BJ (cell line): ENCODE measurements at places on chromosomes 1 and 21.

DNA sequence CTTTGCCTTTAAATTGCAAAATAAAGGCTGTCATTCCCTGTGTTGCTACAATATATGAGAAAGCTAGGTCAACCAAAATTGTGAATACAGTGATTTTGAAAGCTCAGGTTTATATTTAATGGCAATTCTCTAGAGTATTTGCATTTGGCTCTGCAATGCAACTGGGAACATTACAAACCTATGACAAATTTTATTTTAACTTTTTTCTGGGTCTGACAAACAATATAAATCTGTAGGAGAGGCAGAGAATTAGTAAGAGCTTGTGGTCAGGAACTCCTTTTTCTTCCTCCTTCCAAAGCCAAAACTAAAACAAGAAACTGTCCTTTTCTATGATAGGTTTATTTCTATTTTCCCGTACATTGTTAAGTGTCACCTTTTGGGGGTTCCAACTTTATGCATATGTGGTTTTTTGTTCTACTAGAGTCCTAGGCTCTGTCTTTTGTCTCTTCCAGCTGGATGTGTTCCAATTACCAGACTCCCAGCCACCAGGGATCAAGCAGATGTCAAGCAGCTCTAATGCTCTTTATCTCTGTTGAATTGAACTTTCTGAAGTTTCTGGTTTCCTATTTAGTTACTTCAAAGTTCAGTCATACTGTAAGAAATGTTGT, 106.9 kb downstream of the ASH1L start:
- DNase-seq = no peak

DNA sequence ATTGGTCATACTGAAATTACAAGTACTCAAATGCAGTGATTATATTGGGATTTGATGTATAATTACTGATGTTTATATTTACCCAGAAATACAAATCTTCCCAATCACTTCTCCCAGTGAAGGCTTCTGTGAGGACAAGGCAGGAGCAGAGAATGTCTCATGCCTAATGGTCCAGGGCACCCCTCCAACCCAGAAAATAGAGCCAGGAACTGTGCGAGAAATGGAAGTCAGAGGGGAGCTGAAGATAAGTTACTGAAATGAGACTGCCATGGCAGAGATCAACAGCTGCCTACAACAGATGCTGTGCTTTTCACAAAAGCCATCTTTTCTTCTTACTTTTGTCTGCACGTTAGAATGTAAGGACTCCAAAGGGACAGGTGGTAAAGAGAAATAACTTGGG, 171.2 kb downstream of the TTLL7 start:
- no peak for DNase-seq

DNA sequence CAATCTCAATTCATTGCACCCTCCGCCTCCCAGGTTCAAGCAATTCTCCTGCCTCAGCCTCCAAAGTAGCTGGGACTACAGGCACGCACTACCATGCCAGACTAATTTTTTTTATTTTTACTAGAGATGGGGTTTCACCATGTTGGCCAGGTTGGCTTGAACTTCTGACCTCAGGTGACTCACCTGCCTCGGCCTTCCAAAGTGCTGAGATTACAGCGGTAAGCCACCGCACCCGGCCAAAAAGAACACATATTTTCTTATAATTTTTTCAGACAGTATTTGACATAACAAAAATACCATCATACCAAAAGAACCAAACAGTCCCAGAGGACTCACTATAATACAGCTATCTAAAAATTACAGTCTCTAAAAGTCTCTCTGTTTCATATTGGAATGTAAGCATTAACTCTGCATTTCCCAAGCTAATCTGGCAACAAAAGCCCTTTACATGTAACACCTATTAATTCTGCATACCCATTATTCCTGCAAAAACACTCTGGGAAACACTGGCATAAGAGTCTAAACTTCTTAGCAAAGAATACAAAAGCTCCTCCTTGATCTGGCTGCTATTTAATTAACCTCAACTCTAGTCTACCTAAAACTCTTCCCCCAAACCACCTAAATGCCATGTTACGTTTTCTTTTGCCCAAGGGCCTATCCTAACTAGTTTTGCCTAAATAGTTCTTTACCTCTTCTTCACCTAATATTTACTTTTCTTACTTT, 26.9 kb downstream of the WDR26 start:
- DNase-seq = no peak

- no peak for DNase-seq
Measured at GRCh38 chr1:206686478-206687249, 2.0 kb downstream of the MAPKAPK2 start.

- DNase-seq = no peak
Measured at GRCh38 chr21:36664662-36664990, 34.3 kb upstream of the SIM2 start.

DNA sequence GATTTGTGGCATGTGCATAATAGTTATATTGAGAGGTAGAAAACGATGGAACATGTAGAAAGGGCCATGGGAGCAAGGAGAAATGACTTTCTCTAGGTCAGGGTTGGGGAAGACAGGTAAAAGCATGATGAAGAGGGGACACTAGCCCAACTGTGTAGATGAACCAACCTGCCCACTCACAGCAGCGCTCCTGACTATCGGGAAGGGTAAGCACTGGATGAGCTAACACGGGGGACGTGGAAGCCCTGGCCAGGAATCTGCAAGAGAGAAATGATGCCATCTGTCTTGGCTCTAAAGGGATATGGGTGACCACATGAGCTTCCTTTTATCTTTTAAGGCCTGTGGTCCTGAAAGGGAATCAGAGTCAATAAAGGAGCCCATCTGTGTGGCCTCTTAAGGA, 36.2 kb upstream of the TMEM125 start:
- DNase-seq = no peak

DNA sequence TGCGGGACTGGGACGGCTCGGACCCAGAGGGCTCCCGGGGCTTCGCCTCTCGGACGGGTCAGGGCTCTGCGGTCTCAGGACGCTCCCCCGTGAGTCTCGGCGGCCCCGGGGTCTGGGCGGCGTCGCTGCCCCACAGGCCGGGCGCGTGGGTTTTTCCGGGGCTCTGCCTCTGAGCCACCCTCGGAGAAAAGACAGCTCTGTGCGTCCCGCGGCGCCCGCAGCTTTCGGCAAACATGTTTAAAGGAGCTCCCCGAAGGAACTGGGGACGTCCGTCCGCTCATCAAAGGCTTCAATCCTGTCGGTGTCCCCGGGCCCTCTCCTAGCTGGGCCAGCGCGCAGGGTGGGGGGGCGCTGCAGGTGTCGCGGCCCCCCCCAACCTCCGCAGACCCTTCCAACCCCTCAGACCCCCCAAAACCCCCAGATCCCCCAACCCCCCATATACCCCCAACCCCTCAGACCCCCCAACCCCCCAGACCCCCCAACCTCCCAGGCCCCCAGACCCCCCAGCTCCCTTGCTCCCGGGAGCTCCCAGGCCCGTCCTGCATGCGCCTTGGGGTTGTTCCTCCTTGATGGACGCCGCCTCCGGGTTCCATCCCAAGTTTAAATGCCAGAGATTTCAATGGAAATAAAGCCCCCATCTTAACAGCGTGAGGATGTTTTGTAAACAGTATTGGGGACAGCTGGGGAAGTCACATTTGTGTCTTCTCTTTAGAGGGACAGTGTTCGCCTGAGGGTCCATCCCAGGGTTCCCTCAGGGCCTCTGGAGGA, 996 bp upstream of the C1orf159 start:
- DNase-seq = no peak

DNA sequence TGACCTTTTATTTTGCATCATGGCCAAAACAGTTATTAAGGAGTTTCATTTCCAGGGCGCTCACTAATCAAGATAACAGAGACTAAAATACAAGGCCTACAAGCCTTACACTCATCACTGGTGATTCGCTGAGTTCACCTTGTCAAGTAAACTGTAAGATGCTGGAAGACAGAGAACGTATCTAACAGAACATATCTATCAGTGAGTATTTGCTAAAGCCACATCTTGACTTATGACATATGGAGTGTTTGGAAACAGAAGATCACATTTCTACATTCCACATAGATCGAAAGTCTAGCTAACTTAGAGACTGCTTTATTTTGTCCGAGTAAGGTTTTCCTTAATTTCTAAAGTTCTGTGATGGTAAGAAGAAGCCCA, 506.5 kb downstream of the SMYD3 start:
- DNase-seq = no peak

DNA sequence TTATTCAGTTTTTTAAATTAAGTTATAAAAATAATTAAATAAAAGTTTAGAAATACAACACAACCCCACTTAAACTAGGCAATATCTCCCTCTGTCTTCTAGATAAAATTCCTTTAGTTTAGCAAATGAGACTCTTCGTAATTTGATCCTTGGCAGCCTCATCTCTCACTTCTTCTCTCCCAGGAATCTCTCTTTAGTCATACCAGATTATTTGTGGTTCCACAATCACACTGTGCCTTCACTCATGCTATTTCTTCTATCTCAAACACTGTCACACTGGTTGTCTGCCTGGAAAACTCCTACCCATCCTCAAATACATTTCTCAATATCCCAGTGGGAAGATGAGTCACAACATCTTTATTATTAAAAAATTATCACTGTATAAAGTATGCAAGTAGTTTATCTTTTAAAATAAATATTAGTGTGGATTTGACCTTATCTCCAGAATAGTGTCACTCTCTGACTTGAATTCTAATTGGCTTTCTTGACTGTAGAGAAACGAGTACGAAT, 195.5 kb downstream of the KCNH1 start:
- no peak for DNase-seq

GRCh38 chr21:40490408-40490807, 356.6 kb downstream of the DSCAM start:
- DNase-seq = no peak

DNA sequence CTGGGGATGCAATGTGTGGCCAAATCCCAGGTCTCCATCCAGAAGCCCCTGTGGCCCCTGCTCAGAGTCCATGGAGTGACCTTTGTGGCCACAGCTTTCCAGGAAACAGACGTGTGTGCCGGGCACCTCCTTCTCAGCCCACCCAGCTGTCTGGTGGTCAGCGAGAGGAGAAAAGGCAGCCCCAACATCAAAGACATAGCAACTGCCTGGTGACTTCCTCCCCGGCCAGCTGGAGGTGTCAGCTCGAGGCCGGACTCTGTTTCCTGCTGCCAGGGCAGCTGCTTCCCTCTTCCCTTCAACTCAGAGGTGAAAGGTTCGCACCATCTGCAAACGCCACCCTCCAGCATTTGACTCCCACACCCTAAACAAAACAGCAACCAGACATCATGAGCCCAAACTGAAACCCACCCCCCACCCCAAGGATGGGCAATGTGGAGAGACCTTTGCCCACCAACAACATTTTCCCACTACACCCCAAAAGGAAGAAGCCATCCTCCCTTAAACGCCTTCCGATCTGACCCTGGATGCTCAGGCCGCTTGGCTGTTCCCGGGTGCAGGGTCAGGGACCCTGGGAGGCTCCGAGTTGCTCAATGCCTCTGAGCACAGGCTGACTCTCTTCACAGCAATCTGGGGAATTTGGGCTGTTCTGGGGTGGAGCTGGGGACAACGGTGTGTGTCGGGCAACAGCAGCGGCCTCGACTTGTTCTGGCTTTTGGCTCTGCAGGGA, 162.3 kb downstream of the PSMG1 start:
- no peak for DNase-seq

GRCh38 chr1:46448109-46448911, 41.3 kb upstream of the DMBX1 start:
- DNase-seq = no peak

GRCh38 chr1:184215274-184215925, 163.9 kb downstream of the TSEN15 start:
- no peak for DNase-seq

GRCh38 chr1:11858968-11859871, 475 bp upstream of the NPPB start:
- DNase-seq = no peak

DNA sequence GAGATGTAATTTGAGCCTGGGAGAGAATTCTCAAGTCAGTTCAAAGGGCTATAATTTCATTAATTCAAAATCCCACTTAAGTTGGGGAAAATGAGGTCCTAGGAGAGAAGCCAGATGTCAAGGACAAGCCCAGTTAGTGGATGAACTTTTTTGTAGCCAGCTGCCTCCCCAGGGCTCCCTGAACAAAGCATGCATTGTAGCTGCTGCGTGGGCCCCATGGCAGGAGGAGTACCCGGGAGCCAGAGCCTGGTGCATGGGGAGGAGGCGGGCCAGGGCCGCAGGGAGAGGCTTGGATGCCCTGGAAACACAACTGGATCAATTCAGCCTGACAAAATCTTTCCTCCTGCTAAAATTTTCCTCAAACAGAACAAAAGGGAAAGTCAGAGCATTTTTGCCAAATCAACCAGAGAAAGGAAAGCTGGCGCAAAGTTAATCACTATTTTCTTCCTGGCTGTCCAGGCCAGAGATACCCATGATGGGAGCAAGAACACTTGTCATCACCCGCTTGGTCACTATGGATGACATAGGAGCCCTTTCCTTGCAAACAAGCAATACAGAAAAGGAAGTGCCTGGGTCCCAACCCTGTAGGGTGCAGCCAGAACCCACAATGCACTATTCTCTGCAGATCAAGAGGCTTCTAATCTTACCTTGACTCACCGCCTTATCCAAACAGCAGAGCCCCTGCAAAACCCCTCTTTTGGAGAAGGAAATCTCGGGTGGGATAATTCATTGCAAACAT, 248.1 kb upstream of the RAB4A start:
- no peak for DNase-seq

- no peak for DNase-seq
Measured at GRCh38 chr1:27357281-27358037, 9.3 kb downstream of the MAP3K6 start.

DNA sequence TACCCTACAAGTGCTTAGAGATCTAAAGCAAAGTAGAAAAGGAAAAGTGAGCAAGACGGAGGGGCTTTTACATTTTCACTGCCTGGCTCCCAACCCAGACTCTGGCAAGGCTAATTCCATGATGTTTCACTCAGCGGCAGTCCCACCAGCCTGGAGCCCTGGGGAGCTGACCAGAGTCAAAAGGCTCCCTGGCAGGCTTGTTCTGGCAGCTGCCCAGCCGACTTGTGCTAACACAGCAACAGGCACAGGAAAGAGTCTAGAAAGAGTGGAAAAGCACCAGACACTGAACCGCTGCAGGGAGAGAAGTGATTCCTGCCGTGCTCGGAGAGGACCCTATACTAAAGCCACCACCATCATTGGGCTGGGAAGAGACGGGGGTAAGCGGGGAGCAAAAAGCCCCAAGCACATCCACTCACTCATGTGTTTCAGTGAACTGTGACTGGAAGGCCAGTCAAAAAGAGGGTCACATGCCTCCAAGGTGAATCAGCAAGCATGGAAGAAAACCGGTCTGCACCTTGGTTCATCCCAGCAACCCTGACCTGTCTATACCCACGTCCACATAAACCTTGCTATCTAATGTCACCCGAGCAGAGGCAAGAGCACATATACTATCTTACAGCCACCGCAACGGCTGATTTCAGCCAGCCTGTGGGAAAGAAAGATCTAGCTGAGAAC, 8.0 kb downstream of the SMIM12 start:
- DNase-seq = no peak

GRCh38 chr1:80258659-80259058, 1252.1 kb upstream of the ADGRL4 start:
- no peak for DNase-seq

GRCh38 chr1:234608911-234609690, 877 bp downstream of the IRF2BP2 start:
- DNase-seq = no peak

GRCh38 chr21:26167593-26167992, 3.0 kb downstream of the APP start:
- DNase-seq = no peak
